Mucosa of descending colon (tissue), 3 donors: ENCODE measurements at places on chromosomes 11 and 22. TPM values are rescaled to one million over a fixed set of nuclear protein-coding genes. Genes with fewer than 3 reads are reported as not detected.

Gene MGAT3
- total RNA-seq: 6.5 TPM

Gene GAL3ST1
- total RNA-seq: 15.9 TPM

Gene KLHL35
- 1.7 TPM for total RNA-seq

DNA sequence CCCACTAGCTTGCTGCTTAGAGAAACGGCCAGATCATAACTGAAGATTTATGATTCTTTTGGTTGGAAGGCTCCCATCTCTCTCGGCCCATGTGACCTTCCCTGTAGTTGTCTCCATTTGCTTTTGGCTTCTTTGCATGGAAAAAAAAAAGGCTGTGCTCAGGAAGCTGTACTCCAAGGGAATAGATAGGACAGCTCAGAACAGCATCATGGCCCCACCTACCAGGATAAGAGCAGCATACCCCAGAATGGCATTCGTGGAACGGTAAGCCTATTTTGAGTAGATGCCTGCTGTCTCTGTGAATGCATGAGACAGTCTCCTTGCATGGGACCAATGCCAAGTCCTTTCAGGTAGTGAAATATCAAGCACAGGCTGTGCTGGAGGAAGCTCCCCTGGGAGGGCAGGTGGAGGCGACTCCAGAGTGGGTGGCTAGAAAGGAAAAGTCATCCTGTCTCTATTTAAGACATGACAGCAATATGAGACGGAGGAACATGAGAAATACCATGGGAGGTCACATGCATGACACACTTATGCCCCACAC, 94.1 kb upstream of the AMOTL1 start:
- DNase-seq: no peak

GRCh38 chr22:47056361-47056760, 293.9 kb downstream of the TBC1D22A start:
- no peak for DNase-seq

- DNase-seq: no peak
Observed at GRCh38 chr11:124474079-124474478, 28.6 kb upstream of the OR8B8 start.

DNA sequence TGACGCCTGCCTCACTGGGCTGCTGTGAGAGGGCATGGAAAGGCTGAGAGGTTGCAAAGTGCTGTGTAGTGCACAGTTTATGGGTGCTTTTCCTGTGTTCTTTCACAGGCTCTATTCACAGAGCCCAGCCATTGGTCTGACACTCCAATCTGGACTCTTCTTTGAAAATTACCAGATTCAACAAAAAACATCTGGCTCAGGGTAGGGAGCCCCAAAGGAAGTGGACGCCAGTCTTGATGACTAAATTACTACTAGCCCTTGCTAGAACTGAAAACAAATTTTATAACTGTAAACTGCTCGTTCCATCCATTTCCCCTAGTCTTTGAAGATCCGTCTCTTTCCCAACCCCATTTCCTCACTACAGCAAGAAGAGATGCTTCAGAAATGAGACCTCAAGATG, 178.6 kb downstream of the TENM4 start:
- DNase-seq: no peak

DNA sequence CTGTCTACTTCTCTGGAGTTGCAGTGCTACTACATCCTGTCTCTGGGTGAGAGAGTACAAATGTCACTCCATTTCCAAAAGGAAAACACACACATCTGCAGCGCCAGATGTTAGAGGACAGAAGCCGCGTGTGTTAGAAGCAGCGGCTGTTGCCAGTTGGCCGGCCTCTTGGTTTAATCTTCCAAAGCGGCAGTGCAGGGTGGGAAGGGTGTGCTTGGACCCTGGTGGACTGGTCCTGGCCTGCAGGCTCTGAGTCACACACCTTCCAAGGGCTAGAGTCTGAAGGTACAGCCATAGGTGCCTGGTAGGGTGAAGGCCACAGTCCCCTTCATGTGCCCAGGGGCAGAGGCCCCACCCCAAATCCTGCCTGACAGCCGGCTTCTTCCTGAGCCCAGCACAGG, 99.8 kb downstream of the CTTN start:
- DNase-seq: no peak

GRCh38 chr11:77559686-77560401, 29.9 kb upstream of the AQP11 start:
- DNase-seq: no peak
